Caudate nucleus (tissue), 63 donors: ENCODE measurements at places on chromosomes 2 and 18.

GRCh38 chr2:112658839-112659667 is 13.3 kb downstream of the SLC20A1 start:
- no peak for DNase-seq

DNA sequence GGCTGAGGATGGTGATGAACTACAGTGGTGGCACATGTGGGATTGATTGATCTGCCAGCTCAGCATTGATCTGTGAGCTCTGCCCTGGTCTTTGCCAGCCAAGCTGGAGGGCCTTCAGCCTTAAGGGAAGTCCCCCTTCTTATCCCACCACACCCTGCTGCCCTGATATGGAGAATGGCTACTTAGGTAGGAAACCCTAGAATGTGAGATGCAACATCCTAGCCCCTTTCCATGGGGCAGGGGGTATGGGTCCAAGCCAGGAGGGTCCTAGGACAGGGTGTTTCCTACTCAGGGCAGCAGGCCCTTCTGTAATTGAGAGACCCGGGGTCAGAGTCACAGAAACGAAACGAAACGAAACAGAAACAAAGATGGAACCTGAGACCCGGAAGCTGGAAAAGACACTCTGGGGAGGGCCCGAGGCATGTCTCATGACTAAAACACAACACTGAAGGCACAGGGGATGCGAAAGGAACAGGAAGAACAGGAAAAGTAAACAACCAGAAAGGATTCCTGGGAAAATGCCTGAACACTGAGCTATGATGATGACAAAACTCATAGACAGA is 16.9 kb upstream of the SULT1C2 start:
- no peak for DNase-seq

DNA sequence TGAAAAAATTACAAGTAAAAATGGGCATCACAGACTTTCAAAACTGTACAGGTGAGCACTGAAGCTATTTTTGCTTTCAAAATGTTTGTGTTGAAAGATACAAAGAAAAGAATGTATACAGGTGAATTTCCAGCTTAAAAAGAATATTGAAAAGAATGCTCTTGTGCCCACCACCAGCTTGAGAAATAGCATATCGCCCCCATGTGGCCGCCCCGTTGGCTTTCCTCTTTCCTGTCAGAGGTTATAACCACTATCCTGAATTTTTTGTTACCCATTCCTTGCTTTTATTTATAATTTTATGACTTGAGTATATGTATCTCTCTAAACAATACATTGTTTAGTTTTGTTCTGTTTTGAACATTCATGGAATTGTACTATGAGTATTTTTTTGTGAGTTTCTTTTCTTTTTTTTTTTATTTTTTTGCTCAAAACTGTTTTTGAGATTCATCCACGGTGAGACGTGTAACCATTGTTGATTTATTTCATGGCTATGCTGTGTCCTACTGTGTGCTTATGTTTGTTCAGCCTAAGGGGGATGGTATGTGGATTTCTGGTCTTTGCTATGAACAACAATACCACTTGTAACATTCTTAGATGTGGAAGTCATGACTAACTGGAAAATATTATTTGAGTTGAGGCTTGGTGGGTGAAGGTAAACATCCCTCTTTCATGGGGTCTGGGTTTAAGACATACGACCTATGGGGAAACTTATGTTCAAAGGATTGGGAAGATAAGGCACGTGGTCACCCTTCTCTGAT is 11.6 kb downstream of the TRPM8 start:
- DNase-seq: no peak

- DNase-seq: no peak
These were observed 97.4 kb upstream of the DNAJC10 start for GRCh38 chr2:182618672-182619079.

DNA sequence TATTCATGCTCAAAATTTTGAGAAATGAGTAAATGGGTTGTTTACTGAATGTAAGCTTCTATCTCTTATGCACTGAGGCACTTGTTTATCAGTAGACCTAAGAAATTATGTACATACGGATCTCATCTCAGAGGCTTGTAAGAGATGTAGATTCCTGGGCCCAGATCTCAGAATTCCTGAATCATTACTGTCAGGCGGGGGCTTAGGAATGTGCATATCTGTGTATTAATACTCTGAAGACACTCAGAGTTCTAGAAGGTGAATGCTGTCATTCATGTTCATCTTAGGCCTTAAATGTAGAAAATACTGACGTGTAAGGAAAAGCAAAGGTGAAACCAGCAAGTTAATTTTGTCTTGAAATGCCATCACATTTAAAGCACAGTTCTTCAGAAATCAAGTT is 169.6 kb downstream of the FMNL2 start:
- DNase-seq: no peak

DNA sequence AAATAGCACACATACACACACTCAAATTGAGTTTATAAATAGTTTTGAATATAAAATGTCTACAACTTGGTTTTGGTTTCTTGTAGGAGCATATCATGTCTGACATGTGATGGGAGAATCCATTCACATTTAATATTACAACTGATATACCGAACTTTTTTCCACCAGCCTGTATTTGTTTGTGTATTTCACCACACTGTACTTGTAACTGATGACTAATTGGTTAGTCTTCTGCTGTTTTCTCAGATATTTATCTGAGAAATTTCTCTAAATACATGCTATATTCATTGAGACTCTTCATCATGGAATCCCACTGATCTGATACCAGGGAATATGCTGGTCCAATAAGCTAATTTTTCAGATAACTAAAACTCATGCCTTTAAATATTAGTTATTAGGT is 56.3 kb upstream of the UBXN4 start:
- no peak for DNase-seq

GRCh38 chr2:105248316-105249070 is 7.0 kb downstream of the GPR45 start:
- no peak for DNase-seq

- DNase-seq: no peak
These were observed 189.6 kb upstream of the RMP24 start for GRCh38 chr18:35782926-35783325.

DNA sequence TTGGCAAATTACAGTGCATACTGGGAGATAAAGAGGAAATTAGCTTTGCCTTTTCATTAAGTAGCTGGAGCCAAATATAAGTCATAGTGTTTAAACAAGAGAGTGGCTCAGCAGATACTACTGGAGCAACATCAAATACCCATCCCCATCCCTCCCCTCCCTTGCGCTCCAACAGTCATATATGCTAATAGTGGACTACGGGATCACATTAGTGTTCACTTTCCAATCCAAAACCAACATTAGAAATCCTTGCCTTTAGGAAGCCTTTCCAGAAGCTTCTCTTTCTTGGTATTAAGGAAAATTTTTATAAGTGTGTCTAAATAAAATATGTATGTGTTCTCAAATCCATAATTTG is 1669.3 kb downstream of the SUCLG1 start:
- no peak for DNase-seq

DNA sequence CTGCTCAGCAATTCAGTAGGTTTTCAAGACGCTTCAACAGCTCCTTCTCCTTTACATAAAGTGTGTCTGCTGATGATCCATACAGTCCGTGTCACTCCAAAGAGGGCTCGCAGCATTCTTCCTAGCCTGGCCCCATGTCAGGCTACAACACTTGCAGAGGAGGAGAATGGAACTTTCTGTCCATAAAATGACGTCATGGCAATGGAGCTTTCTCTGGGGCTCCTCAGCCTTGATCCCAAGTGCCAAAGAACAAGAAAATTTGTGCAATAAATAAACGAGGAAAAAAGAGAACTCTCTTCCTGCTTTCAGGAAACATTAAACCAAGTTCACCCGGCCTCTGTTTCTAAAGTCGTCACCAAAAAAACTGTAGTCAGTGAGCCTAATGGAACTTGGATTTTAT is 199.5 kb upstream of the MEIS1 start:
- DNase-seq: no peak

- DNase-seq: no peak
These were observed 69.2 kb downstream of the LONRF2 start for GRCh38 chr2:100252811-100253698.

GRCh38 chr2:178844269-178844668 is 37.0 kb upstream of the TTN start:
- DNase-seq: no peak
